ENCODE measurements at places on chromosomes 6 and 20.

GRCh38 chr20:52484438-52484837 is 292.9 kb upstream of the ZFP64 start:
- DNase-seq = no peak

DNA sequence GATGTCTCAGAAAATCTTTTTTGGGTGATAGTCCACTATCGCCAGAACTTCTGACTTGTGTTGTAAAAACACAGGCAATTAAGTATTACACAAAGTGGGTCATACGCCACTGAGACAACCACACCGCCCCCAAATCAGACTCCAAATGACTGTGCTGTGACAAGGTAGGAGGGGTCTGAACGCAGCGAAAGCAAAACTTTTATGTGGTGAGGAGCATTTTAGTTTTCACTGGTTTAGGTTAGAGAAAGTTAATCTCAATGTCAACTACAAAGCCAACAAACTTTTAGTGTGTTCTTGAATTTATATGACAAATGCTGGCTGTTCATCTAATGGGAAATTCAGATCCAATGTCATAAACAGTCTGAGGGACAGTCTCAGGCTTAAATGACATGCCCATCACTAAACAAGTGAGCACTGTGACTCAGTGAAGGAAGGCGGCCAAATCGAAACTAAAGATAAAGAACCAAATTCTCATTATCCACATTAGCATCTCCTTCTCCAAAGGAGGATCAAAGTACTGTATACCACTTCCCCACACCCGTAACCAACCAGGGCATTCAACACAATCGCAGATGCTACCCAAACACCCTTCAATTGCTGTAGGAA is 186.7 kb downstream of the GJA10 start:
- DNase-seq = no peak

GRCh38 chr20:2341336-2341735 is 39.4 kb upstream of the TGM6 start:
- DNase-seq = no peak

DNA sequence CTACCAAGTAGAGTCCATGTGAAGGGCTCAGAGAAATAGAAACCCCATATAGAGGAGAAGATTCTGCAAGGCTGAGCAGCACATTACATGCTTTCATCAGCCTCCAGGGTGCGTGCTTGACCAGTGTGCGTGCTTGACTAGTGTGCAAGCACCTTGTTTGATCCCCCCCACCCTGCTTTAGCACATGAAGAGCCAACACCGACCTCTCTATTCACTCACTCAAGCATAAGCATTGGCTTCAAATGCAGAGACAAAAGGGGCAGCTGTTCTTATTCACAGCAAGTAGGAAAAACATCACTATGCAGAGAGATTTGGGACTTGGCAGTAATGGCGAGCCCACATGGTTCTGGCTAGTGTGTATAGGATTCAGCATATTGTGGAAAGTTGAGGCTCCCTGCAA is 278.7 kb upstream of the RNF217 start:
- DNase-seq = no peak

GRCh38 chr6:4516206-4516605 is 260.0 kb upstream of the CDYL start:
- DNase-seq = no peak

DNA sequence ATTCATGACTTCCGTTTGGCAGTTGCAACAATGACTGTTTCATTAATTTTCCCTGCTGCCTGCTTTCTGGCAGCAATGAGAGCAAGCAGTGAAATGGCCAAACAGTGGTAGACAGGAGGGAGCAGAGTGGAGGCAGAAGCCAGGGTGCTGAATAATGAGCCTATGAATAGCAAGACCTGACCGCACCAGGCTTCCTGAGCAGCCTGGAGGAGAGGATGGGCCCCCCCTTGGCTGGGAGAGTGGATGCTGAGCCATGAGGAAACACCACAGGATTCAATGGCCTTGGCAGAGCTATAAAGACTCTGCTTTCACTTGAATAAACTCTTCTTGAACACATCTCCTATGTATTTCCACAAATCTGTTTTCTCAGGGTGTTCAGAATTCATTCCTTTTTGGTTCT is 68.1 kb upstream of the SNRPB2 start:
- DNase-seq = no peak

- DNase-seq = no peak
These were observed at the start of gene EPHA7 for GRCh38 chr6:93419304-93420162. EPHA7 (minus strand) TSS chr6:93419559; CDS start chr6:93419341, 218 bp downstream.

- no peak for DNase-seq
These were observed 38.6 kb downstream of the FOXP4 start for GRCh38 chr6:41584668-41585205.

GRCh38 chr6:63910863-63911551 is 275.4 kb downstream of the PHF3 start:
- no peak for DNase-seq

DNA sequence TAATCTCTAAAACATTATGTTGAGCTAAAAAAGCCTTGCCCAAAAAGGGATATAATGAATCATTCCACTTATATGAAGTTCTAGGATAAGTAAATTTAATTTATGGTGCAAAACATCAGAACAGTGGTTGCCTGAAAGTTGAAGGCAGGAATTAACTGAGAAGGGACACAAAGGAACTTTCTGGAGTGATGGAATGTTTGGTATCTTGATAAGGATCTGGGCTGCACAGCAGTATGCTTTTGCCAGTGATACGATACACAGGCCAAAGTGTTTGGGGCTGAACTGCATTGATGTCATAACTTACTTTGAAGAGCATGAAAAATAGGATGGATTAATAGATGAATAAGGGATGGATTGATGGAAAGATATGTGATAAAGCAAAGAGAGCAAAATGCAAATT is 146.1 kb upstream of the LRFN2 start:
- no peak for DNase-seq

DNA sequence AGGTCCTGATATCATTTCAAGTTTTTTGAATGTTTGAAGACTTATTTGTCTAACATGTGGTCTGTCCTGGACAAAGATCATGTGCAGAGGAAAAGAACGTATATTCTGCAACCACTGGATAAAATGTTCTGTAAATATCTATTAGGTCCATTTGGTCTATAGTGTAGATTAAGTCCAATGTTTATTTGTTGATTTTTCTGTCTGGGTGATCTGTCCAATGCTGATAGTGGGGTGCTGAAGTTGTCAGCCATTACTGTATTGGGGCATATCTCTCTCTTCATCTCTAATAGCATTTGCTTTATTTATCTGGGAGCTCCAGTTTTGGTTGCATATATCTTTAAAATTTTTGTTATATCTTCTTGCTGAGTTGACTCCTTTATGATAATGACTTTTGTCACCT is 258.4 kb upstream of the CITED2 start:
- no peak for DNase-seq

DNA sequence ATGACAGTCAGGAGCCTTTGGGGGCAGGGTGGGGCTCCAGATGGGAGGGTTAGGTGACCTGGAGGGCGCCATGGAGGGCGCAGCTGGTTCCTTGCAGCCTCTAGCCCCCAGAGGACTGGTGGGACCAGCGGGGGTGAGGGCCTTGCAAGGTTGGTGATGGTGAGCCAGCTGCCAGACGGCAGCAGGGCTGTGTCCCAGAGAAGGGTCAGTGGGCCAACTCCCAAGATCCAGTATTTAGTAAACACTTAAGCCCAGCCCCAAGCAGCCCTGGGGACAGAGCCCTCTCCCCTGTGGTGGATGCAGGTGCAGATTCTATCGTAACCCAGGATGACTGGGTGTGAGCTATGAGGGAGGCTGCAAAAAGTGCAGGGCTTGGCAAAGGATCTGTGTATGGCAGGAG is 201.5 kb upstream of the RNF24 start:
- DNase-seq = no peak

GRCh38 chr6:2403546-2403945 is 158.1 kb upstream of the GMDS start:
- DNase-seq = no peak

GRCh38 chr6:45566882-45567281 is 189.1 kb upstream of the SUPT3H start:
- DNase-seq = no peak

- no peak for DNase-seq
These were observed 90.5 kb downstream of the NOL4L start for GRCh38 chr20:32494483-32495216.

GRCh38 chr6:97195117-97195516 is 87.9 kb downstream of the MMS22L start:
- no peak for DNase-seq

DNA sequence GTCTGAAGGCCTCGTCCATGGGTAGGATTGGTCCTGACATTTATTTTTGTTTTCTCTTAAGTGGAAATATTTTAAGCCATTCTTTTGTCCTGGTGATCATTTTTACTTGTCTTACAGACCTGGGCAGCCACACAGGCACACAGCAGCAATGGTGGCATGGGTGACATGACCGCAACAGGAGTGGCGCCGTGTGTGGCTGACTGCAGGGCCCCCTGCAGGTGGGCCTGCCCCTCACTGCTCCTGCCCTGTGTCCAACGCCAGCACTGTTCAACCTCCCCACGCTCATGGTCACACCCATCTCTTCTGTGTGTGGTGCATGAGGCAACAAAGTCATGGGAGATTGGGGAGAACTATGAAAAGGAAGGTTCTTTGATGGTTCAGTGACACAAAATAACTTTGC is 151.9 kb downstream of the MYLK4 start:
- DNase-seq = no peak

- DNase-seq = no peak
These were observed 37.2 kb downstream of the CNKSR3 start for GRCh38 chr6:154473324-154473723.

- DNase-seq = no peak
These were observed 538.4 kb upstream of the NRSN1 start for GRCh38 chr6:23587582-23587981.

DNA sequence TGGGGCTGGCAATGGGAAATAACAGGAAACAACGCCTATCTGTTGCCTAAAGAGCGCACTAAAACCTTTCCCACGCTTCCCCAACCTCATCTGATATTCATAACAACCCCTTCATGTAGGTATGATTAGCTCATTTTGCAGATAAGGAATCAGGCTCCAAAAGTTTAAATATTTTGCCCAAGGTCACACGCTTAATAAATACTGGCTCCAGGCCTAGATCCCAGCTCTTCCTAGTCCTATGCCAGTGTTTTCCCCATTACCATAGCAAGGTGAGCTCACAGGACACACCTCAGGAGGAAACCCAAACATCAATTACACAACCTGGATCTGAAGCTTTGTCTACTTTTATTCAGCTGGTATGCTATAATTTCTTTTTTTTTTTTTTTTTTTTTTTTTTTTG is 19.6 kb downstream of the MBOAT1 start:
- no peak for DNase-seq

DNA sequence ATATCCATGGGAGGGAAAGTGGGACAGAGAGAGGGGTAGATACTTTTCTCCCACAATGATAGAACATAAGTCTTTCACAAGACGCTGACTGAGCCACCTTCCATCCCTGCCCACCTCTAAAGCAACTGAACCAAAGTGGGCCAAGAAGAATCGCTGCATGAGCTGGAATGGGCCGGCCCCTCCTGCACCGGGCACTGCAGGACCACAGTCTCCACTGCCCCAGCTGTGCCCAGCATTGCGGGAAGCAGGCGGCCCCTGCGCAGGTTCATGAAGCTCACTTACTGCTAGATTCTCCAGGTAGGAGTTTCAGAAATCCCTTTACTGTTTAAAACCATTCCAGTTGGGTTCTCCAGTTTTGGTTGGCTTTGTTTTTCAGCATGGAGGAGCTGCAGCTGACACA is 32.0 kb upstream of the CST7 start:
- DNase-seq = no peak

- DNase-seq = no peak
These were observed 9.6 kb upstream of the KCNQ2 start for GRCh38 chr20:63482021-63482587.

- no peak for DNase-seq
These were observed 296.1 kb downstream of the TFAP2C start for GRCh38 chr20:56925082-56925830.

GRCh38 chr6:26104457-26105108 is 17.4 kb downstream of the HFE start:
- DNase-seq = no peak

DNA sequence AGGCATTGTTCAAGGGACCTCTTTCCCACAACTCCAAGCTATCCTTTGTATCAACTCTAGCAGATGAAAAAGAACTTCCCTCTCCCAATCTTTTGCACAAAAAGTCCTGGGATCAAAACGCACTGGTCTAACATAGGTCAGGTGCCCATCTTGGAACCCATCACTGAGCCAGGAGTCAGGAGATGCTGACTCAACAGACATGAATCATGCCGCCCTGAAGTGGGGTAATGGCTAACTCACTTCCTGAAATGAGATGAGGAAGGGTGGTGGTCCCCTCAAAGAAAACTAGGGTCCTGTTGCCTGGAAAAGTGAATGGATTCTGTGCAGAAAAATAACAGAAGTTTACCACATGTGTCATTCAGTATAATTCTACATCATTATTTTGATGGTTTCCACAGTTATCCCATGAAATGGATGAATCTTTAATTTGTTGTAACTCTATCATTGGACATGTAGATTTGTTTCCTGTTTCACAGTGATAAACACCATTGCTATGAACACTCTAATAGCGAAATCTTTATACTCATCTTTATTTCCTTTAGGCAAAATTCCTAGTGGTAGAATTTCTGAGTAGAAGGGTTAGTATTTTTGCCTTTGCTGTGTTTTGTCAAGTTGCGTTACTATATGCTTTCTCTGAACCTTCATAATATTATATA is 151.3 kb downstream of the SLC16A10 start:
- no peak for DNase-seq

DNA sequence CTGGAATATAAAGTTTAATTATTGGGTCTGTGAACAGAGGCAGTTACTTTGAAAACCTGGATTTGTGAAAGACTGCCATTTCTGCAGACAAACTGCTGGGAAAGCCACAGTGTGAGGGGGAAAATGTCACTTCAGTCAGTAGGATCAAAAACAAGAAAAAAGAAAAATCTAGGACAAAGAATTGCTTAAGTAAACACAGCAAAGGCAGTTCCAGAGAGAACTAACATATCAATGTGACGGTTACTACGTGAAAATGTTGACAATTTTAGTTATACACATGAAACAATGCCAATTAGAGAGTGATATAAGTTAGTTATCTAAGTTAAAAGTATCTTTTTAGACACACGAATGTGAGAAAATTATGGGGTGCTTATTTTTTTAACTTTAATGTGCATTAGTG is 270.4 kb upstream of the RUNX2 start:
- no peak for DNase-seq

DNA sequence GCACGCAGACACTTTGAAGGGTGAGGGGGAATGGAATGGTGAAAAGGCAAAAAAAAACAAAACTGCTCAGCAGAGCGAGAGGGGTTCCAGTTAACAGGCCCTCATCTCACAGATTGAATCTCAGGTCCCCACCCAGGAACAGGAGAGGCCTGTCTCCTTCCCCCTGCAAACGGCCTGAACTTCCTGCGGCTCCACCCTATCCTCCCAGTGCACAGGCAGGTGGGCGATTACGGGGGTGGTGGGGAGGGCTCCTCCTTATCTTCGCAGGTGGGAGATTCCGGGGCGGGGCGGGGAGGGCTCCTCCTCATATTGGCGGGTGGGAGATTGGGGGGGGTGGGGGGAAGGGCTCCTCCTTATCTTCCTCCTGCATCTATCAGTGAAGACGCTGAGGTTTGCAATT is 129.0 kb downstream of the SOX4 start:
- no peak for DNase-seq

- DNase-seq = peak; percentile 29
These were observed 7.4 kb downstream of the SNX9 start for GRCh38 chr6:157830354-157831017.
